ENCODE measurements at places on chromosomes 12 and 14.

- DNase-seq: no peak
Measured at GRCh38 chr14:22884076-22884737, 1.2 kb downstream of the REM2 start.

- no peak for DNase-seq
Measured at GRCh38 chr14:80845856-80846255, 95.7 kb downstream of the CEP128 start.

DNA sequence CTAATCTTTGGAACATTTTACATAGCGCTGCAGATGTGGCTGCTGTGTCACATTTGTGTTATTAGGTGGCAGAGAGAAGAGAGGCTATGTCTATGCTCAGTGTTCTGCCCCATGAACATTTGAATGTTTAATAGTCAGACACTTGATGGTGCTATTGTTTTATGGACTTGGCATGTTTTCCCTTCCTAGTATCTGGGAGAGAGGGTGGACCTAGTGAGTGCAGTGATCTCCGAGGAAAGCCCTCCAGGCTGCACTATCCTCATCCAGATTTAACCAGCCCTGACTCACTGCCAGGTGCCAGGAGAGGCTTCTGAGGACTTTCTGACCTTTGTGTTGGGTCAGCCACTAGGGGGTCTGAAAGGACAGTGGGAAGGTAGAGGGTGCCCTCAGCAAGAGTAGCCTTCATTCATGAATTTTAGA lies 24.3 kb downstream of the ZFC3H1 start:
- DNase-seq: no peak

GRCh38 chr14:102690509-102691286 lies 86.6 kb upstream of the TRAF3 start:
- DNase-seq: no peak

DNA sequence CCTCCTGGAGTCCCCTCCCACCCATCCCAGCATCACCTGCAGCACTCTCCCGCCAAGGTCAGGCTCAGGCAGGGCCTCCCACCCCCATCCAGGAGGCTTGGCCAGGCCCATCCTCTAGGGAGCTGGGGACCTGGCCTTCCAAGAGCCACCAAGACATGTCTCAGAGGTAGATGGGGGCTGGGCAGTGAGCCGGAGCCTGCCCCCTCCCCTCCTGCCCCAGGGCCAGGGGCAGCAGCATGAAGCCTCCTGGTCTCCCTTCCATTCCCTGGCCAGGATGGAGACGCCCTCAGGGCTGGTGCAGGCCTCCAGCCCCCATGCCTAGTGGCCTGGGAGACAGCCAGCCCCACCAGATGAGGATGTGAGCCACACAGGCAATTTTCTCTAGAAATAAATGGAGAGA lies 69.3 kb upstream of the C14orf180 start:
- DNase-seq: no peak

GRCh38 chr12:123040106-123040505 lies 59.6 kb downstream of the ARL6IP4 start:
- DNase-seq: no peak

DNA sequence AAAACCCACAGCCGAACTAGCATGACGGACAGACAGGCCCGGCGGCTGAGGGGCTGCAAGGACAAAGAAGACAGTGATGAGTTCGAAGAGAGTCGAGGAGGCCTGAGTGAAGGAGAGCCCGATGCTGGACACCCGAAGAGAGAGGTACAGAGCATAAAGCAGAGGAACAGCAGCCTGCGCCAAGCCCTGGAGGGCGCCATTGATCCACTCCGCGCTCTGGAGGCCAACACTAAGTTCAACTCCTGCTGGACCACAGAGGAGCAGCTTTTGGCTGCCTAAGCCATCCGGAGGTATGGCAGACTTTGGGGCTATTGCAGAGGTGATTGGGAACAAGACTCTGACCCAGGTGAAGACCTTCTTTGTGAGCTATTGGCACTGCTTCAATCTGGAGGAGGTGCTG lies 7.8 kb upstream of the PLXNC1 start:
- DNase-seq: peak; percentile 40

DNA sequence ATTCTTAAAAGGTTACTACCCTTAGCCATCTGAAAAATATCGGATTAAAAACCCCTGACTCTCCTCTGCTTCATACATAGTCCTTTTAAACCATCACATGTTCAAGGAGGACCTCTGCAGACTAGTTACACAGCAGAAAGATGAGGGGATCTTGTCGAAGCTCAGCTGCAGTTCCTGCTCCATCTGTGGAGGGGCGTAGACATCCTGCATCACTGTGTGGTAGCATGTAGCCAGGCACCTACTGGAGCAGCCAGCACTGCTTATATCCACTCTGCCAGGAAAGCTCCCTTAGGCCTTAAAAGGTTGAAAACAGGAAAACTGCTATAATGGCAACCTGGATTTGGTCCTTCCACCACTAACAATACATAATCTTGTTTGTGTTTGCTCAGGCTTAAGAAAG lies 57.6 kb upstream of the STRN3 start:
- DNase-seq: no peak

- DNase-seq: no peak
Measured at GRCh38 chr12:108683906-108684556, 47.3 kb downstream of the CORO1C start.

- no peak for DNase-seq
Measured at GRCh38 chr14:91906374-91906773, 39.0 kb upstream of the TC2N start.

DNA sequence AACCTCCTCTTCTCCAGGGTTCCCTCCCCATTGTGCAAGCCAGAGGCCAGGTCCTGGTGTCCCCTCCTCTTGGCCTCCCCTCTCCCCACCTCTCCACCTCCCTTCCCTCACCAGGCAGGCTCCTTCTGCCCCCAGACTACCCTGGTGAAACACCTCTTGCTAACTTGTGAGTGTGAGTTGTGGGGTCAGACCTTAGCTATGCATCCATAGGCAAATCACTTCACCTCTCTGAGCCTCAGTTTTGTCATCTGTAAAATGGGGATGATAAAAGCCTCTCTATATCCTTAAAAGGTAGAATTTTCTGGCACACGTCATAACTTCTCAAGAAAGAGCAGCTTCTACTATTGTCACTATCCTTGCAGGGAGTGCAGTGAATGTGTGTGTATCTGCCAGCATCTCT lies 7.9 kb upstream of the DIO3 start:
- DNase-seq: no peak

DNA sequence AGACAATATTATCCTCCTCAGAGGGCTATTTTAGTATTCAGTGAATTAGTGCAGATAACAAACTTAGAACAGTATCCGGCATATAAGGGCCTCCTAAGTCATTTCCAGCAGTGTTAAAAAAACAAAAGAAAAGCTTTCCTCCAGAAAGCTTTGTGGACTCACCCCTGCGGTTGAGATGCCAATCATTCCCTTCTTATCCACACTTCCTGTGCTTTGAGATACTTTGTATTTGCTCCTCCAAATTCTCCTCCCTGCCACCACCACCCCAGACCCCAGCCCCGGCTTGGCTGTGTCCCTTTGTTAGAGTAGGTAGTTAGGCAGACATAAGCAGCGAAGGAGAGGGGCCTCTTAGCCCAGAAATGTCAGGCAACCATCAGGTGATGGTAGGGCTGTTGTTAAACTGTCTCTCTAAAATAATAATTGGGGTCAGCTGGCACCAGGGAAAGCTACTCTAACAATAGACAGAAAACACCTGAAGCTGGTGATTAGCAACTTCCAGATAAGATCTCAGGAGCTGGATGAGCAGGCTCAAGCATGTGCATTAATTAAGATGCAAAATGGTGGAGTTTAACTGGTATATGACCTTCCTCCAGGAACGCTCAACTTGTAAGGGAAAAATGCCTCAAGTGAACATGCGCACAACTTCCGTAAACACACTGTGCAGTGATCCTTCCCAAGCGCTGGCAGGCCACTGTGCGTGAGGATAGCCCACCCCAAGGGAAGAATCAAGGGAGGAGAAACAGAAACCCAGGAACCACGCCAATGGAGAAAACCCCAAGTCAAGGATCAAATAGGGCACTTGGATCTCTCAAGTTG lies 152.1 kb upstream of the EEA1 start:
- no peak for DNase-seq

GRCh38 chr14:33720284-33720787 lies 230.5 kb downstream of the EGLN3 start:
- no peak for DNase-seq

DNA sequence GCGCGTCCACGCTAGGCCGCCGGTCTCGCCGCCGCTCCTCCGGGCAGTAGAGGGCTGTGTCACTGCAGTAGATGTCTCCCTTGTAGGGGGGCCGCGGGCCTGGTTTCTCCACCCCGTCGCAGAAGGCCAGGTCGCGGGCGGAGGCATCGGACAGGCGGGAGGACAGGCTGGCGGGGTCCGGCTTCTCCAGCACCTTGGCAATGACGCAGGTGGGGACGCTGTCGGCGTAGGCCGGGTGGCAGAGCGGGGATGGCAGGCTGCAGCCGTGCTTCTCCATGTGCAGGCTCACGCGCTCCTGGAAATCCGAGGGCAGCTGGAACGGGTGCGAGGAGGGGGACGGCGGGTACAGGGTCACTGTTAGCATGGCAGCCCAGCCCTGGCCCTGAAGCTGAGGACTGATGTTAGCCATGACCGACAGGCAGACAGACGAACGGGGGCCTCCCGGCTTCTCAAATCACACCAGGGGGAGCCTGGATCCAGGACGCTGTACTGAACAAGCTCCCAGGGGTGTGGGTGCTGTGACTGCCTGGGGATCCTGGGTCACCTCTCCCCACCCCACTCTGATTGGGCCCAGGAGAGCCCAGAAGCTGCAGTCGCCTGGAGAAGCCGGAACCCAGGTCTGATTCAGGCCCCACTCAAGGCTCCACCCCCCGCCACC lies 48.1 kb downstream of the BEGAIN start:
- no peak for DNase-seq

DNA sequence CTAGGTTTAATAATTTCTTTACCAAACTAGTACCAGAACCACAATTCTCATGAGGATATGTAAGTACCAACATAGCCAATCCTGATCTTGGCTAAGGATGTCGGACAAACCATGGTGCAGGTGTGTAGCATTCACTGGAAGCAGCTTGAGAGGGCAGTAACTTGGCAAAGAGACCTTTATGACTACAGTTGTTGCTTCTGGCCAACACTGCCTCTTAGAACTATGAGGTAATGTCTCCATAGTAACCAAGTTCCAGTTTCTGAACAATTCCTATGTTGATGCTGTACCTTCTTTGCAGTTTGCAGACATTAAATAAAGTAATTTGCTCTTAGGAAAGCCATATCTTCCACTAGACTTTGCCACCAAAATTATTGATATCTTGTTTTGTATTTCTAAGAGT lies at the start of gene LMNTD1:
Gene LMNTD1 (minus strand): TSS at position 186 of the 400 bp plus-strand sequence. CDS start 324 bp downstream, outside the sequence.
- no peak for DNase-seq

- DNase-seq: no peak
Measured at GRCh38 chr14:76293923-76294322, 82.0 kb upstream of the ESRRB start.

DNA sequence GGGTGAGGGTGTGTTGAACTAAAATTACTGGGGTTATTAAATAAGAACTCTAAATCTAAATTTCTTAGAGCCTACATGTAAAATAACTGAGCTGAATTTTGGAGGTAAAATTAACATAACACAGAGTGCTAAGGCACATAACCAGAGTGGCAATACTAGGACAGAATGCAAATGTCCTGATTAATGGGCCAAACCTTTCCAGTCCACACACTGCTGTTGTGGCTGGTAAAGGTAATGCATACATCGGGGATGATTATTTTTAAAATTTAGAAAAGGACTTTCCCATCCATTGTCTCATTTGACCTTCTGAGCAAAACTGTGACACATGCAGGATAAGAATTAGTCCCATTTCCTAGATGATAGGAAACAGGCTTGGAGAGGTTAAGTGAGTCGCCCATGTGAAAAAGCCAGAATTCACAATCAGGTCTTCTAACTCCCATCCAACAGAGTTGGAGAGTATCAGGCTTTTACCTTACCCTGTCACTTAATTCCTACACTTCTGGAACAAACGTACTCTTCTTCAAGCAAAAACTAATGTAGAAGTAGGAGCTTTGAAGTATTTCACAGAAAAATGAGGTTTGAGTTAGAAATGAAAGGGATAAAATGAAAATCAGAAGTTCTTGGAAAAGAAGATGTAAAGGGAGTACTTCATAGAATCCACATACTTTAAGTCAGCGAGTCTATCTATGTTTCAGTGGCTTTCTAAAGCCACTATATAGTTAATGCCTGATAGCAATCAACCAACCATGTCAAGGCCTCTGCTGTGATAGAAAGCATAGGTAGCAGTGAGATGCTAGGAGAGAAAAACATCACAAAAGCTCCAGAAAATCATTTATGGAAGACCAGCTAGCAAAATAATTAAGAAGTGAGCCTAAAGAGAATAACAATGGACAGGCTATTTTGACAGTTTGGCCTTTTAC lies 334.9 kb upstream of the DIO2 start:
- no peak for DNase-seq

All from CD4-positive, alpha-beta T cell treated with Interleukin-6 at 100 ng/mL for 8 hours (primary cell).